CD4-positive, alpha-beta T cell treated with Interleukin-15 for 1 hour (primary cell): ENCODE measurements at places on chromosomes 3 and 15.
A peak's percentile ranks its signal among the peaks of the same experiment; 100 is the strongest.

- DNase-seq: peak; percentile 71
Measured at GRCh38 chr3:53269888-53270880, 14.4 kb upstream of the TKT start.

DNA sequence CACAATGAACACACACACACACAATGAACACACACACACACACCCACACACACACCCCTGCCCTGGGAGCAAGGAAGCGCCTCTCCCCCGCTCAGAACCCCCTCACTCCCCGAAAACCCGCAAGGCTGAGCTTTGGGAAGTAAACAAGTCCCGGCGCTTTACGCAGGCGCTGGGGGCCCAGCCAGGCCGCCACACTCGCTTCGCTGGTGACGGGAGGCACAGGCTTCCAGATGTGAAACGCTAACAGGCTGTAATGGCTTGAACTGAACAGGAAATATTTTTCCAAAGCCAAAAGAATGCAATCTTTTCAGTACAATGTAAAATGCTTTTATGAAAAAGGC lies 122.7 kb upstream of the IGF1R start:
- DNase-seq: no peak

DNA sequence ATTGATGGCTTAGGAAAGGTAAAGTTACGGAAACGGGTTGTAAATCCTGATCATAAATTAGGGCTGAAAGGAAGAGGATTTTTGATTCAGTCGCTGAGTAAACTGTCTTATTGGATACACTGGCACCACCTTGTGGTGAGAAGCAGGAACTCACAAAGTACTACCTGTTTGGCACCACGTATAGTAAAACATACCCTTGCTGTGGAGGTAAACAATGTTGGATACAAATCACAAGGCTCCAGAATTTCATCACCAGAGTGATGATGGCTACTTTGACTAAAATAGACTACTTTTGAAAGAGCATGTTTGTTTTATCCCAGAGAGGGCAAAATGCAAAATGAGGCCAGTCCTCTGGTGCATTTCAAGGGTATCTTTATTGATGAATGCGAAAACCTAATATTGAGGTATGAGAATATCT lies 216.9 kb downstream of the IGSF11 start:
- peak; percentile 27 for DNase-seq

DNA sequence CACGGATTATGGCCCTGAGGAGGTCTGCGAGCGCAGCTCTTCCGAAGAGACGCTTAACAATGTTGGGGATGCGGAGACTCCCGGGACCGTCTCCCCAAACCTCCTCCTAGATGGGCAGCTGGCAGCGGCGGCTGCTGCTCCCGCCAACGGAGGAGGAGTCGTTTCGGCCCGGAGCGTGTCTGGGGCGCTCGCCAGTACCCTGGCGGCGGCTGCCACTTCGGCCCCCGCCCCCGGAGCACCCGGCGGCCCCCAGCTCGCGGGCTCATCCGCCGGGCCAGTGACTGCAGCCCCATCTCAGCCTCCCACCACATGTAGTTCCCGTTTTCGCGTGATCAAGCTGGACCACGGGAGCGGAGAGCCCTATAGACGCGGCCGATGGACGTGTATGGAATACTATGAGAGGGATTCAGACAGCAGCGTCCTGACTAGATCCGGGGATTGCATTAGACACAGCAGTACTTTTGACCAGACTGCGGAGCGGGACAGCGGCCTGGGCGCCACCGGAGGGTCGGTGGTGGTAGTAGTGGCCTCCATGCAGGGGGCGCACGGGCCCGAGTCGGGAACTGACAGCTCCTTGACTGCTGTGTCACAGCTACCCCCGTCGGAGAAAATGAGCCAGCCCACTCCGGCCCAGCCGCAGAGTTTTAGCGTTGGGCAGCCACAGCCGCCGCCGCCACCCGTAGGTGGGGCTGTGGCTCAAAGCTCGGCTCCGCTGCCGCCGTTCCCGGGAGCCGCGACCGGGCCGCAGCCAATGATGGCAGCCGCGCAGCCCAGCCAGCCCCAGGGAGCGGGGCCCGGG lies 1.6 kb downstream of the TSC22D2 start:
- DNase-seq: peak; percentile 74

DNA sequence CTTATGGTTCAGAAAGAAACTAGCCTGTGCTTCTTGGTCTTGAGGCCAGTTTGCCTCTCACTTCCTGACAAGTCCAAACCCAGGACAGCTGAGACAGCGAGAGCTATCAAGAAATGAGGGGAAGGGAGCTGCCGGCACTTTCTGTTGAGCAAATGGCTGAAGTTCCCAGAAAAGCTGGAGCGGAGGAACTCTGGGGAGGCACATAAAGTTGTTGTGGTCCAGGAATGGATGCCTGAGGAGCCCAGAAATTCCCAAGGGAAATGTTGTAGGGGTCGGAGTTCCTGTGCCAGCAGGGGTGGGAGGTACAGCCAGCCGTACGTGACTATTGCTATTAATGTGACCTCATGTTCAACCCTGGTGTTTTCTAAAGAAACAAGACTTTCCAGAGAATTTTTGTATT lies 98.8 kb upstream of the TNFAIP8L3 start:
- DNase-seq: no peak

DNA sequence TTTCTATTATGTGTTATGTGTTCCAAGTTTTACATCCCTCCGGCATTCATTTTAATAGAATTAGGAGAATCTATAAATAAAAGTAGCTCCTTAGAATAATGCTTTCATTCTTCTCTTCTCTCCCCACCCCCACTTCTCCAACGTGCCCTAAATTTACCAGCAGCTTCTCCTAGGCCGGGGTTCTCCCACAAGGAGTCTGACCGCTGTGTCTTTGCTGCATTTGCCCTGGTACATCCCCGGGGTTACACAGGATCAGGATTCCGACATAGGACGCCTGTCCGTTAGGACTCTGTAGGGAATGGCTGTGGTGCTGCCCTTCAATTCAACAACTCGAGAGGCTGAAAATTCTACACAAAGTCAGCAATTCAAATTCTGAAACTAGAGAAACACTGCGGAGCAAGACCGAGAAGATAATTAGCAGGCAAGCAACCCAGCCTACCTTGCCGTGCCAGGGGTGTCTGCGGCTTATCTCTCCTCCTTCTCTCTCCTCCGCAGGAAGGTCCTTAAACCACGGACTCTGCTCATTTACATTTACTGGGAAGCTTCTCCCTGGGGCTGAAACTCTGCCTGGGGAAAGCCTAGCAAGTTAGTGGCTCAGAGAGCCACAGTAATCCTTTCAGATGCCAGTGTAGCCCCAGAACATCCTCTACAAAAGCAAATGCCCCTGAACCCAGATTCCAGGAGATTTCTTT lies 18.8 kb downstream of the PCSK6 start:
- no peak for DNase-seq

DNA sequence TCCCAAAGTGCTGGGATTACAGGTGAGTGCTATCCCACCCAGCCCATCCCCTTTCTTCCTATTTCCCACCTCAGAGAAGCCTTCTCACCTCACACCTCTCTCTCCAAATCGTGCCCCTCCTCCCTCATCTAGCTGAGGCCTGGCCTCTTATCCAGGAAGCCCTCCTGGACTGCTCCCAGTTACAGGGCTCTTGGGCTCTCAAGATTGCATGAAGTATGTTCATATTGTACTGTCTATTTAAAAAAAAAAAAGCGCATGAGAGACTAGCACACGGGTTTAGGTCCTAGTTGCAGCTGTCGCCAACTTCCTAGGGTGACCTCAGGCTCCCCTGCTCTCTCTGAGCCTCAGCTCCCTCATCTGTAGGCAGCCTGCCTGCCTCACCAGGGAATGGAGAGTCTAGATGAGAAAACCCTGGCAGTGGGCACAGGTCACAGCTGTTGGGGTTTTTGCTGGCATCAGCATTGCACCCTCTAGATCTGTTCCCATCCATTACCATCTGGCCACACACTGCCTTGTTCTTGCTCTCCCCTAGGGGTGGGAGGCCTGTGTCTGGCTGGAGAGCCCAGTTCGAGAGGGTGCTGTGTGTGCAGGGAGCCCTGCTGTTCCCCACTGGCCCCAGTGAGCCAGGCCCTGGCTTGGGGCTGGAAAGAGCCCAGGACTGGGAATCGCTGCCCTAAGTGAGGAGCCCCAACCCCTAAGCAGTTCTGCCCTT lies 24.2 kb upstream of the C15orf39 start:
- no peak for DNase-seq

- DNase-seq: peak; percentile 80
Measured at GRCh38 chr3:102114264-102114979, 265.1 kb downstream of the NFKBIZ start.

GRCh38 chr3:87895983-87896382 lies 162.8 kb downstream of the CGGBP1 start:
- DNase-seq: no peak

GRCh38 chr3:85161544-85161943 lies 202.8 kb downstream of the CADM2 start:
- no peak for DNase-seq

GRCh38 chr15:88274553-88275460 lies 18.3 kb upstream of the NTRK3 start:
- no peak for DNase-seq

DNA sequence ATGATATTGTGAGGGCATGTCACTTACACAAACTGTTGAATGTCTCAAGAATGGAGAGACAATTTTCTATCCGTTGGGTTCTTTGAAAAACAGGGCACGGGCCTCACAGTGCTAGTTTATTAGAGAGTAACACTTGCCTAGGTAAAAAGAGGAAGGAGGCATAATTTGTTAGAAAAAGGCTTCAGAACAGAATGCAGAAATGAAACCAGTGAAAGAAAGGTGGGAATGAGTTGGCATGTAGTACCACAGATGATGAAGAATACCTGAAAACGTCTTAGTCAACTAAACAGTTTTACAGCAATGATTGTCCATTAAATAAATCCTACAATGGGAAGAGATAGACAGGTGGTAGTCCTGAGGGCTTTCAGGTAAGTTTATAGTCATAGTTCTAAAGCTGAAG lies 1399.7 kb upstream of the CADM2 start:
- DNase-seq: no peak

DNA sequence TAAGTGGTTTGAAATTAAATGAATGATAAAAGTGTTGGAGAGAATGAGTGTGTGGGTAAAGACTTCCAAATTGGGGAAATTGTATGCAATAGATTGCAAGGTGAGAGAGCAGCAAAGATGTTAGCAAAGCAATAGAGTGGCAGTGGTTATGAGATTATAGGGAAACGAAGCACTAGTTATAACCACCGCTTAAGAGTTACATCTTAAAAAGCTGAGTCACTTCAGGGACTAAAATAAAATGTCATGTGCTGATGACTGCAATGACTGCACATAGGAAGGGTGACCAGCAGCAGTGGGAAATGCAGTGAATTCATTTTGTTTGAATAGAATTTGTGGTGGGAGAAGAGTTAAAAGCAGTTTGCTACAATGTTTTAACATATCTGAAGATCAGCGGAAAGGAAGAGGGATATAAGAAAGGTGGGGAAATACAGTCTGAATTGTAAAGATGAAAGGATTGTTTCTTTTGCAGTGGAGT lies 127.3 kb downstream of the RAP2B start:
- no peak for DNase-seq

GRCh38 chr3:10680796-10681195 lies 135.2 kb upstream of the SLC6A11 start:
- DNase-seq: no peak

DNA sequence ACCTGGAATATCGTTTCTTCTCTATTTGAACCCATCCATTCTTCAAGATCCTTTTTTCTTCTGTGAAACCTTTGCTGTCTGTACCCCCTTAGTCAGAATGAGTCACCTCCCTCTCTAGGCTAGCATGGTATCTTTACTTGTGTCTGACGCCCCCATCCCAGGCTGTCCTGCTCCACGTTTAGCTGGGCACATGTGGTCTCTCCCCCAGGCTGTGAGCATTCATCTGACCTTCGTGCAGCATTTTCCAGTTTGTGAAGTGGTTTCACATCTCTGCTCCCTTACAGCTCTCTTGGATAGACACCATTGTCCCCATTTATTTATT lies 14.3 kb upstream of the TLE3 start:
- no peak for DNase-seq

DNA sequence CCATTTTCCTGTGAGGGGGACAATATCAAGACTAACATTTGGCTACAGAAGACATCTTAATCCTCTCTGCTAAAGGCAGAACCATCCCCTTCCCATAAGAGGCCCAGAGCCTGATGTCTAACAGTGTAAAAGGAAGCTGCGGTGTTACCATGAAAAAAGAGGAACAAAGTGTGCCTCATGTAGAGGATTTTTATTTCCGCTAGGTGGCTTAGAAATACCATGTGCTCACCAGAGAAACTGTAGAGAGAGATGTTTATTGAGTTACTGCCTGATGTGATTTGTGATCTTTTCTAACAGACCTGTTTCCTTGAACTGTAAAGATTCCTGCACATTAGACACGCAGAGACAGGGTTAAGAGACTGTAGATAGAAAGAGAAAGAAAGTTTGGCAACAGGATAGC lies 22.0 kb downstream of the OR5H15 start:
- DNase-seq: no peak

- no peak for DNase-seq
Measured at GRCh38 chr15:31202953-31203352, 101.4 kb upstream of the TRPM1 start.

DNA sequence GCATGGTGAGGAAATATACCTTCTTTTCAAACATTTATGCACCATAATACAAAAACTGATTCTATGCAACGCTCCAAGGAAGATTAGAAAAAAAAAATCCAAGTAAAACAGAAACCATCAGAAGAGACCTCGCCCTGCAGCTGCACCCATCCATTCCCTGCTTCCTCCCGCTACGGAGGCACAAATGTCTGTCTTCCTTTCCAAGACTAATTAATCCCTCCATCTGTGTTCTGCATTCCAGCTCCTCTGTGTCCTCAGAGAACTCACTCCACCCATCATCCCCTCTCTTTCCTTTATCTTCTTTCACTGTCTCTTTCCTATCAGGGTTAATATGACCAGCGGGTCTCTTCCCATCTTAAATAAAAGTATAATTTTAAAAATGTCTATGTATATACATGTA lies 196.1 kb downstream of the ADAMTSL3 start:
- no peak for DNase-seq

DNA sequence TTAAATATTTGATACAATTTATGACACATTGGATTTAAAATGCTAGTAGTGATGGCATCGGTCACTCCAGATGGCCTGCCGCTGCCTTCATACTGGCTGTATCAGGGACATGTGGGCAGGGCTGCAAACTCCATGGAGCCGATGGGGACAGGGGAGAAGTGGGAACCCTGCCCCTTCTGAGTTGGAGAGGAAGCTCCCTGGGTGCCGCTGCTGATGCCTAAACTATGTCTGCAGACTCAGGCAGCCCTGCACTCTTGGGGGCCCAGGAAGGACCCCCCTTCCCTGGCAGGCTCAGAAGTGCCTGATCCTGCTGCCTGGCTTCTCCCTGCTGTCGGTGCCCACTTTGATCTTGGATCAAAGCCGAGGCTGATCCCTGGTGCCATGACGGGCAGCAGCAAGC lies 1522.1 kb downstream of the OTOL1 start:
- DNase-seq: peak; percentile 16

DNA sequence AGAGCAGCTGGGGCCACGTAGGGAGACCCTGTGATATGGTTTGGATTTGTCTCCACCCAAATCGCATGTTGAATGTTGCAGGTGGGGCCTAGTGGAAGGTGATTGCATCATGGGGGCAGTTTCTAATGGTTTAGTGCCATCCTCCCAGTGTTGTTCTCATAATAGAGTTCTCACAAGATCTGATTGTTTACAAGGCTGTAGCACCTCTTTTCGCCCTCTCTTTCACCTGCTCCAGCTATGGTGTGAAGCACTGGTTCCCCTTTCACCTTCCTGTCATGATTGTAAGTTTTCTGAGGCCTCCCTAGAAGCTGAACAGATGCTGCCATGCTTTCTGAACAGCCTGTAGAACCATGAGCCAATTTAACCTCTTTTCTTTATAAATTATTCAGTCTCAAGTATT lies 198.9 kb upstream of the CBLB start:
- no peak for DNase-seq

GRCh38 chr3:125017406-125017805 lies 38.4 kb downstream of the HEG1 start:
- DNase-seq: no peak

GRCh38 chr15:75030023-75030413 lies 6.6 kb downstream of the PPCDC start:
- peak; percentile 34 for DNase-seq
